ENCODE measurements at places on chromosomes 5 and 9.

DNA sequence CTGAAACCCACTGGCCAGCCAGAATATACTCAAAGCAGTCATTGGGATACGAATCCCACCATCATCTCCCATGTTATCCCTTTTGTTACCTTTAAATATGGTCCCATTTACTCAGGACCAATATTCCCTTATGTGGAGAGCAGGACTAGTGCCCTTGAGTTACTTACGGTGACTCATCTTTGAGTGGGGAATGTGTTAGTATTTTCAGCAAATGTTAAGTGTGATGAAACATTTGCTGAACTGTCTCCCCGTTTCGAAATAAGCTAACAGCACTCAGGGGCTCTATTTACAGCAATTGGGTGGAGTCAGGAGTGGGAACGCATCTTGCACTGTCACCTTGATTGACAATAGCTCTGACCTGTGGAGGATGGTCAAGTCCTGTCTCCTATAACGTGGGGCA, 67.4 kb downstream of the CTSL start:
- DNase-seq = no peak

DNA sequence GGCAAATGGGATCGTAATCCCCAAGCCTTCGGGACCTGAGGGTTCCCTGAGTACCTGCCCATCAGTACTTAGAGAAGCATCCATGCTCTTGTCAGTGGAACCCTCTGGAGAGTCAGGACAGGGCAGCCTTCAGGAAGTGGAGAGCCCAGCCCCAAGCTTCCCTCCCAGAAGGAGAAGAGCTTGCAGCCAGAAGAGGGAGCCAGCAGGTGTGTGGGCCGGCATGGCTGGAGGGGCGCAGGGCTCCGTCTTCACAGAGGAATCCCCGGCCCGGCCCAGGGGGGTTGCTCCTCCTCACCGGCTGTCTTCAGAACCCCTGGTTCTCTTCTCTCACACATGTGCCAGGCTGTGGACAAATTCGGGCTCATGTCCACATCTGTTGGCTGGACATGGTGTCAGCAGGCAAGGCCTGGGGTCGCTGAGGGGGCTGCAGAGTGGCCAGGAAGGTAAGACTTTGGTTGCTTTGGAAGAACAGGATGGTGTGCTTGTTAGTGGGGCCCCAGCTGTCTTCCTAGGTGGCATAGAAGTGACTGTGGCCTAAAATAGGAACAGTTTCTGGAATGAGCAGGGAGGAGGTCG, 58.9 kb upstream of the RXRA start:
- no peak for DNase-seq

DNA sequence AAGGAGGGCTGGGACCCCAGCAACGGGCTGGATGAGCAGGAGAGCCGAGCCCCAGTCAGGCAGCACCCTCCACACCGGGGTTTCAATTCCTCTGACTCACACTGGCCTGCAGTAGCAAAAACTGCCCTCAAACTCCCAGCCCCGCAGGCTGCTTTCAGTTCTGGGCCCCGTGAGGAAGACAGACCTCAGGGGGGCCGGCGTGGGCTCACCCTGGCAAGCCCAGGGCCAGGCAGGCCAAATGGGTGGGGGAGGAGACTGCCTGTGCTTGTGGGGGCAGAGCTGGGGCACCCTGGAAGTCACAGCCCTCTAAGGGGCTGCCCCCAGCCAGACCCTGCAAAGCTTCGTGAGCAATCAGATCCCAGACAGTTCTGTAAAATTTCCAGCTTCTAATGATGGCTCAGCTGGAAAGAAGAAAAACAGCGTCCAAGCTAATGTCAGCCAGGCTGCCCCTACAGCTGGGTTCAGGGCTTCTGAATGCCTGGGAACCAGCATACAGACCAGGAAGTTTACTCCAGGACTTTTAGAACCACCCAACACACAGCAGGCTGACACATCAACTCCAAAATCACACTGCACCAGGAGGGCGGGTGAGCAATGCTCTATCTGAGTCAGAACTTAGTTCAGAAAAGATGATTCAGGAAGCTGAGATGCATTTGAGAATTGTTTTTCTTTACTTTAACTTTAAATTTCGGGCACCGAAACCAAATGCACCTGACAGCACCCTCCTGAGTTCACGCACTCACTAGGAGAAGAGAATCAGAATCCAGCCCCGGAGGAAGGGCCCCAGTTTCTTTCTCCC, 34.7 kb downstream of the LPCAT1 start:
- DNase-seq = no peak

- DNase-seq = no peak
Measured at GRCh38 chr9:28320616-28321015, 747.3 kb upstream of the C9orf72 start.

GRCh38 chr5:96297290-96297689, 135.8 kb downstream of the PCSK1 start:
- DNase-seq = peak; percentile 1

GRCh38 chr5:160260881-160261815, 31.8 kb downstream of the FABP6 start:
- no peak for DNase-seq

DNA sequence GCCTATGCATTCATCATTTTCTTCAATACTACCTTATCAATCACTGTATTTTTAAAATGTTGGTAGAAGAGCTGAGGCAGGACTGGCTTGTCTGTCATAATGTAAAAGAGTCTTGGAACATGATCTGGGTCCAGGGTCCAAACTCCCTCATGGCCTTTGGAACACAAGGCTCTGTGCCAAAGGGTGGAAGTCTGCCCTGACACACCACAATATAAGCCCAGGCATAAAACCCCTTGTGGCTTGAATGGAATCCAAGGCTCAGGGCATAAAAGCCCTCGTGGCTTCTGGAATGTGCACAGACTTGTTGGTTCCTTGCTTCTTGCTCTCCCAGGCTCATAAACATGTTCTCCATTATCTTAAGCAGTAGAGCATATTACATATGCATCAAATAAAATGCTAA, 48.0 kb downstream of the GABRB2 start:
- DNase-seq = no peak

DNA sequence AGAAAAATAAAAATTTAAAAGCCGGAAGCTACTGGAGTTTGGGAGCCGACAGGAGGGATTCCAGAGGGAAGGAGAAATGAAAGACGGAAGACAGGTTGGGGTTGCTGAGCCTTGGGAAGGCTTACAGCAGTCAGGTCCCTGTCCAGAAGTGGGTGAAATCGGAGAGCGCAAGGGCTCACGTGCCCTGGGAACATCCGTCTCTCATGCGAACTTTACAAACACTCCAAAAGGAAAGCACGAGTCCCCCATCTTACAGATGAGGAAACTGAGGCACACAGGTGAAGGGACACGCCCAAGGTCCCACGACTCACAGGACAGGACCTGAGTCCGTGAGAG, 347 bp upstream of the OLFML2A start:
- DNase-seq = no peak

DNA sequence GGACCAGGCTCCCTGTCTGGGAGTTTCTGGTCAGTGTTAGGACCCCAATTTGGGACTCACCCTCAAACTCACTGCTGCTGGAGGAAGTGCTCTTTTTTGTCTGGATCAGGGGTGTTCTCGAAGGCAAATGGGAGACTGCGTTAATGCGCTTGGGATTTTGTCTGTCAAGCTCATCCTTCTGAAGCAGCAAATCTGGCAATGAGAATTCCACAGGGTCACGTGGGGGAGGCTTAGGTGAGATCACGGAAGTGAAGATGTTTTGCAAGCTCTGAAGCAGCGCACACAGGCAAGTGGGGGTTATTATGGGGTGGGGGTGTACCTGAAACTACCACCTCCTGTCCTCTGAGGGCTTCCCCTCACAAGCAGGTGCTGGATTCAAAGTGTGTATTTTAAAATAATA, 10.5 kb upstream of the TEX53 start:
- no peak for DNase-seq

- DNase-seq = no peak
Measured at GRCh38 chr5:53454719-53455000, 25.8 kb upstream of the FST start.

DNA sequence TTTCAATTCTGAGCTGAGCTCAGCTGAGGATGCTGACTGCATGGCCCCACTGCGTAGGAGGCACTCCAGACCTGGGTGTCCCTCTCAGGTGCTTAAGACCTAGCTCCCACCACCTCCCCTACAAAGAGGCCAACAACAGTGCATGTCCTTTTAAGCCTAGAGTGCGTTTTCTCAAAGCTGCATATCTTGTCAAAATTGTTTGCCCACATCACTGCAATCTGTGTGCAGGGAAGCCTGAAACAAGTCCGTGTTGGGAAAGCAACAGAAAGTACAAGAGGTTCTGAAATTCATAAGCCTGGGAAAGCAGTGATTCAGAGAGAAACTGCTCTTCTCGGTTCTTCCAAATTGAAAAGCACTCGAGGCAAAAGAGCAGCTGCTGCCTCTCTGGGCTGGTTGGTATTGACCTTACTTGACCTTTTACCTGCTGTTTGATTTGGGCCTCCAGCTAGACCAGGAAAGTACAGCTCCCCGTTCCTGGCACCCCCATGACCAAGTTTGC, 238.4 kb downstream of the NR2F1-AS1 start:
- peak; percentile 11 for DNase-seq

GRCh38 chr5:129496864-129497595, 36.9 kb downstream of the ADAMTS19 start:
- DNase-seq = no peak

DNA sequence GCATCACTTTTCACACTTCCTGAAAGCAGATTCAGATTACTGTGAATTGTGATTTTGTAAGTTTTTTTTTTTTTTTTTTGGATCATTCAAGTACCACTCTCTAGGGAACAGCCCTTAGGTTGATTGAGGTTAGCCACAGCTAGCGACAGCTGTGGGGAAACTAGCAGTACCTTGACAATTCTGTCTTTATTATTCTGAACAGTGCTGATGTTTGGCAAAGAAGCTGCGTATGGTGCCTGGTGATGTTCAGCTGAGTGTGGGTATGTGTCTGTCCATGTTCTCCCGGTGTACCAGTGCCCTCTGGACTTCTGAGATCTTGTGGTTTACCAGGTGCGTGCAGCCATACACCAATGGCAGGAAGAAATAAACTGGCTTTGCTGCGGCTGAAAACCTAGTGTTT, 117.3 kb upstream of the PLPPR1 start:
- no peak for DNase-seq

DNA sequence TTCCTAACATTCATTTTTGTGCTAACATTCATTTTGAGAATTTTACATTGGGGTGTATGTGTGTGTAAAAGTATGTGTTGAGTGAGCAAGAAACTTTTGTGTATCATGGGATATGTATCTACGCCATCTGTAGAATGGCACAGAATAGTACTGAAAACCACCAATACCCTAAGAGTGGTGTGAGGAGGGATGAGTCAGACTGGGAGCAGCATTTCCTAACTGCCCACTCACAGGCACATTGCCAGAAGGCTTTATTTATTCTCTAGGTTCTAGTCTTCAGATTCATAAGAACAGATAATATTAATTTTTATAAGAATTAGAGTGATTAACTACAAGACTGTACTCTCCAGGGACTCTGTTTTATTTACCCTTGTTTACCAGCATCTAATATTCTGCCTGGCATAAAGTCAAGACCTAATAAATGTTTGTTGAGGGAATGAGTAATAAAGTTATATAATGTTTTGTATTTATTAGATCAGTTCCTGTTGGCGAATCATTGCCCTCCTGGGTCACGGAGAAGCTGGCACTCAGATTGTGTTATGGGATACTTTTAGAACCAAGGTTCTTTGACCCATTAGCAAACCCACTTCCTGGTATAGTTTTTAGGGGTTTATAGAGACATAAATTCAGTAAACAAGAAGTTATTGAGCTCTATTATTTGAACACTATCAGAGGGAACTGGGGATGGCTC, 159.1 kb upstream of the PPP2R2B start:
- DNase-seq = no peak

DNA sequence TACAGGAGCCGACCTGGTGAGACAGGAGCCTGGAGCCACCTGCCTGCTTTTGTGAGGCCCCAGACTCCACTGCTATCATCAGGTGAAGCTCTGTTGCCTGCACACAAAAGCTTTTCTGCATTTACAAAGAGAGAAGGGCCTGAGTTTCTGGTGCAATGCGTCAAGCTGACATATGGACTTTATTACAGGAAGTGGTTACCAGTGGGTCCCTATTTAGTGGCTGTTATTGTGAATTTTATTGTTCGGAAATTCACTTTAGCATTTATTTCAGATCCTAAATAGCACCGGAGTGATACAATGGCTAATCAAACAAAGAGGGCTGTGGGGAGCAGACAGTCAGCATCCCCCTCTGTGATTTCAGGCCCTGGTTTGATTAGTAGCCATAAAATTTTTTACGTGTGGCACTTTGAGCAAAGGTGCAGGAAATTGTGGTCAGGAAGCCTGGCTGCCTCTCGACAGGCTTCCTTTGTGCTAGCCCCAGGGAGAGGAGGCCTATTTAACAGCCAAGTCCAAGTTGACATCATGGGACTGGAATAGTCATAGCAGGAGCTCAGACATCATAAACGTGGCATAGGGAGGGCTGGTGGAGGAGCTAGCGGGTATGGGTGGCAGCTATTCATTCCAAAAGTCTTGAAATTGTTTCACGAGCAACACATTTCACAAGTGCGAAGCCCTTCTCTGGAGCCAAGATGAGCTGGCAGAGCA, 8.4 kb downstream of the TGFBI start:
- DNase-seq = no peak

DNA sequence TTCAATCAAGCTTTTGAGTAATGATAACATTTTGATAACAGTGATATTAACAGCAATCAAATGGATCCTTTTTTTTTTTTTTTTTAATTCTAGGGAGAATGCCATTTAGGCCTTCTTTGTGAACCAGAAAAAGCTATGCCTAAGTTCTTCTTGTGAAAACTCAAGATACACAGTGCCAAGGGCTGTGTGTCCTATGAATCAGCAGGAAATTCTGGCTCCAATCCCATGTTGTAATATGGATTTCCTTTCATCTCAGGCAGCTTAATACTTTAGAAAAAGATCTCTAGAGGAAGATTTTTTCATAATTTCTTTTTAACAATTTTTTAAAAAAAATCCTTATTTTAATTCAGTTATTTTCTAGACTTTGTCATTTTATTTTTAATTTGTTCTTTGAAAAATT, 96.1 kb downstream of the NUDT12 start:
- no peak for DNase-seq

GRCh38 chr5:152631221-152631620, 226.1 kb upstream of the NMUR2 start:
- DNase-seq = no peak

GRCh38 chr5:158773161-158773560, 326.6 kb downstream of the EBF1 start:
- no peak for DNase-seq

DNA sequence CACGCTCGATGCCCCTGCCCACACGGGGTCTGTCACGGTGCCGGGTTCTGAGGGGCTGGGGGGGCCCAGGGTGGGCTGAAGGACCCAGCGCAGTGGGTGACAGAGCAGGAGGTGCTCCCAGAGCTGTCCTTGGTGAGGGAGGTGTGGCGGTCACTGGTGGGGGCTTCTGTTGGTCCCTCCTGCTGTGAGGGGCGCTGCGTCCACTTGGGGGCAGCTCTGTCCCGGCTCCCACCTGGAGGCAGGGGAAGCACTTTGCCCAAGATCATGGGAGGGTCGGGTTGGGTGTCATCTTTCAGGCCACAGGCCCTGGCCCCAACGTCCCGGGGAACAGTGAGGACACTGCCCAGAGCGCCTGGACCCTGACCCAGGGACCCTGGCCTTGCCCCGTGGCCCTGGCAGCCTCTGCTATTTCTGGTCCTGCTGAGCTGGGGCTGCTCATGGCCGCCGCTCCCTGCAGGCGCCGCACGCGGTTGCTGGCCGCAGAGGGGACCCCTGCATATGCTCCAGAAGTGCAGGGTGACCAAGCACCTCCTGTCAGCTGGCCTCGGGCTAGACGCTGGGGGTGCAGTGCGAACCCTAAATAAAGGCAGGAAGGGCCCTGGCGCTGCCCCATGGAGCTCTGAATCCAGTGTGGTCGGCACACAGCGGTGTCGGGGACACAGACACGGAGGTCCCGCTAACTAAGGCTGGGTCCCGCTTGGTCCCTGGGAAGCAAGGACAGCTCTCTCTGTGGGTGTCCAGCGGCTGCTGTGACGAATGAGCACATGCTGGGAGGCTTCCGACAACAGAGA, 11.6 kb upstream of the RNU6ATAC start:
- DNase-seq = no peak

- DNase-seq = no peak
Measured at GRCh38 chr5:84343171-84343570, 41.5 kb downstream of the EDIL3 start.
